ENCODE measurements at places on chromosomes 16 and 17.

DNA sequence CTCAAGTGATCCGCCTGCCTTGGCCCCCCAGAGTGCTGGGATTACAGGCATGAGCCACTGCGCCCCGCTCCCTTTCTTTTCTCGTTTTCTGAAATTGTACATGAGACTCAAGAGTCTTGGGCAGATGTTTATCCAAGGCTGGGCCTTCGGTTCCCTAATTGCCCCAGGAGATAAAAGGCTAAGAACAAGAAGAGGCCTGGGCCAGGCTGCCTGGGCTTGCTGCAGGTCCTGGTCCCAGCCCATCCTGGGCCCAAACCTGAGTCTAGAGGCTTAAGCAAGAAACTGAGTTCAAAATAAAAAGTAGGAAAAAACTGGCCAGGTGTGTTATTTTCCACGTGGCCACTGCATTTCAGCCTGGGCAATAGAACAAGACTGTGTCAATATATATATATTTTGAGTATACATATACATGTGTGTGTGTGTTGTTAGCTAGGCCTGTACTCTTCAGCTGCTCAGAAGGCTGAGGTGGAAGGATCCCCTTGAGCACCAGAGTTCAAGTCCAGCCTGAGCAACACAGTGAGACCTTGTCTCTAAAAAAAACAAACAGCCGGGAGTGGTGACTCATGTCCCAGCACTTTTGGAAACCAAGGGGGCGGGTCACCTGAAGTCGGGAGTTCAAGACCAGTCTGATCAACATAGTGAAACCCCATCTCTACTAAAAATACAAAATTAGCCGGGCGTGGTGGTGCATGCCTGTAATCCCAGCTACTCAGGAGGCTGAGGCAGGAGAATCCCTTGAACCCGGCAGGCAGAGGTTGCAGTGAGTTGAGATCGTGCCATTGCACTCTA, 6.8 kb upstream of the CLUH start:
- DNase-seq: no peak

DNA sequence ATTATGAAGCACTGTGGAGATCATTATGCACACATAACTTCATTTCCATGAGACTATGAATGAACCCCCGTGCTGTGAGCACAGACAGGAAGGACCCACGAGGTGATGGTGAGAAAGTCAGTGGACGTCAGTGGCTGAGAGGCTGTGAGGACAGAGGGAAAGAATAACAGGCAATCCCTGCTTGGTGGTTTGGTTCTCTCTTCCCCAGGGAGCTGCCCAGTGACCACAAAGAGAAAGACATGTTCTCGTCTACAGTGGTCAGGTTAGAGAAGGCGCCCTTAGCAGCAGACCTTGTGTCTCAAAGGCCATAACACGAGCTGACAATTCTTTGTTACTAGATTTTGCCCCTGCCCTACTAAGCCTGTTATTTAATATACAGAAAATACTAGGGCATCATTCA, 609.2 kb downstream of the TOX3 start:
- no peak for DNase-seq

DNA sequence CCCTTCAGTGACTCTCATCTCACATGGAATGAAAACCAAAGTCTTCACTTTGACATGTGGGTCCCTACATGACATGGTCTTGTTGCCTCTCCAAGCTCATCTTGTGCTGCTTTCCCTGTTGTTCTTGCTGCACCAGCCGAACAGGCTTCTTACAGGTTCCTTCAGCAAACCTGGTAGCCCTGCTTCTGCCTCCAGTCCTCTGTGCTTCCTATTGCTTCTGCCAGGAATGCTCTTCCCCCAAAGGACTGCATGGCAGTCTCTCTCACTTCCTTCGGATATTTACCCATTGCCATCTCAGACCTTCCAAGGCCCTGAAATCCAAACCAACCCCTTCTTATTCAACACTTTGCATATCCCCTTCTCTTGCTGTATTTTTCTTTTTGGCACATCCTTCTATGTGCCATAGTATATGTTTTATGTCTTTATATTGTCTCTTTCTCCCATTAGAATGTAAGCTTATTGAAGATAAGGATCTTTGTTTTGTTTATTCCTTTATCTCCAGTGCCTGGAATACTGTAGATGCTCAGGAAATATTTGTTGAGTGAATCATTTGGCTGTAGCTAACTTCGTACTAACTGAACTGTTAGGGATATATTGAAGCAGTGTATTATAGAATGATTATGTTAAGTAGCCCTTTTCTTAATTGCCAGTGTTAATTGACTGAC, 57.9 kb upstream of the SLC12A3 start:
- no peak for DNase-seq

- DNase-seq: no peak
These were observed 116.5 kb downstream of the BANP start for GRCh38 chr16:88067530-88068411.

GRCh38 chr17:35082073-35082657, 18.7 kb upstream of the RFFL start:
- peak; percentile 33 for DNase-seq

GRCh38 chr16:50841081-50841886, 99.4 kb downstream of the CYLD start:
- no peak for DNase-seq

DNA sequence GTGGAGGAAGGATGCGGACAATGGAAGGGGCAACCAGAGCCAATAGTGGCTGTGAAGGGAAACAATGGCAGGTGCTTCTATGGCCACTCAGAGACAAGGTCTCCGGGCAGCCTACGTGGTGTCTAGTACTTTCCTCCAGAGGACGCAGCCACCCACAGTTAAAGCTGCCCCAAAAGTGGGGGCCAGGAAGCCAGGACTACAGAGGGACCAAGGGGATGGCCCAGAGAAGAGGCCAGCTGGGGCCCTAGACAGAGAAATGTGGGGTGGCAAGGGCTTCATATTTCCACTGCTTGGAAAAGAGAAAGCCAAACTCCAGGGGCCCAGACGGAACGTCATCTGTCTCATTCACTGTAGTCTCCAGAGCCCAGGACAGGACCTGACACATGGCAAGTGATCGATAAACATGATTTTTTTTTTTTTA, 837 bp upstream of the PER1 start:
- no peak for DNase-seq

DNA sequence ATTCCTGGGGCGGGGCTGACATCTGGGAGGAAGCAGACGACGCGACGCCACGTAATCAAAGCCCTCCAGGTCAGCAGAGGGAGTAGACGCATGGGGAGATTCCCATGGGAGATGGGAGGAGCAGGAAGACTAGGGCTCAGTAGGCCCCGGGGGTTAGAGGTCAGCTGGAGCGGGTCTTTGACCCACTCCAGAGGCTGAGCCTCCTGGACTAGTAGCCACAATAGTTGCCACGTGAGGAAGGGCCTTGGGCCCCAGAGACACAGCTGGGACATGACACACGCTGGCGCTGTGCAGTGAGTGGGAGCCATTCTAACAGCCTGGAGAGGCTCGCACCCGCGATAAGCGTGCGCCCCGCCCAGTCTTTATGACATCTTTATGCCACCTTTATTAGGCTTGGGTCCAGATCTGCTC, 95.7 kb upstream of the AMZ2 start:
- no peak for DNase-seq

Data from OCI-LY7 (cell line).